ENCODE measurements at places on chromosomes 12 and 14.
A peak's percentile ranks its signal among the peaks of the same experiment; 100 is the strongest.

DNA sequence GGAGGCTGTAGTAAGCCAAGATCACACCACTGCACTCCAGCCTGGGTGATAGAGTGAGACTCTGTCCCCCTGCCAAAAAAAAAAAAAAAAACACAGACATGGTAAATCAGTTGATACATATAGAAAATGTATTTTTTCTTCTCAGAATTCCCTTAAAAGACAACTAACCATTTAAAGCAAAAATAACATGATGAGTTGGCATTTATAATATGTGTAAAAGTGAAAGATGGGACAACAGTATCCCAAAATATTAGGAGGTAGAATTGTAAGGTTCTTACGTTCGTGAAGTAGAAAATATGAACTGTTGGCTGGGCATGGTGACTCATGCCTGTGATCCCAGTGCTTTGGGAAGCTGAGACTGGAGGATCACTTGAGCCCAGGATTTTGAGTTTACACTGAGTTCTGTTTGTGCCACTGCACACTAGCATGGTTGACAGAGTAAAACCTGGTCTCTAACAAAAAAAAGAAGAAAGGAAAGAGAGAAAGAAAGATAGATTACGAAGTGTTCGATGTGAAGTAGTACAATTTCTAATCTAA lies 296.7 kb downstream of the FBXL14 start:
- DNase-seq, result no peak

DNA sequence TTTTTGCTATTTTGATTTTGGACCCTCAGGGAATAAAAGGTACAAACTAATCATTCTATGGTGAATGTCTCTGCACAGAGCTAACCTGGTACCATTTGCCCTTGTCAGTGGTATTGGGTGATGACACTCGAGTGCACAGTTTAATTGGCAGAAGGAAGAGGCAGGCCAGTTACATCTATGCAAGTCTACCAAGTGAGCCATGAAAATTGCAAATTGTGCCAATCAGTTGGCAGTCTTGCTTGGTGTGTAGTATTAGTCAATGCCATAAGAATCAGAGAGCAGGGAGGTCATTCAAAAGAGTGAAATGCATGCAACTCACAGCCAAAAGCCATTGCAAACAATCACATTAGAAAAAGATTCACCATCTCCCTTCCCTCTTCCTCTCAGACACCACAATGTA lies 479.6 kb downstream of the ADAMTS20 start:
- no peak for DNase-seq

DNA sequence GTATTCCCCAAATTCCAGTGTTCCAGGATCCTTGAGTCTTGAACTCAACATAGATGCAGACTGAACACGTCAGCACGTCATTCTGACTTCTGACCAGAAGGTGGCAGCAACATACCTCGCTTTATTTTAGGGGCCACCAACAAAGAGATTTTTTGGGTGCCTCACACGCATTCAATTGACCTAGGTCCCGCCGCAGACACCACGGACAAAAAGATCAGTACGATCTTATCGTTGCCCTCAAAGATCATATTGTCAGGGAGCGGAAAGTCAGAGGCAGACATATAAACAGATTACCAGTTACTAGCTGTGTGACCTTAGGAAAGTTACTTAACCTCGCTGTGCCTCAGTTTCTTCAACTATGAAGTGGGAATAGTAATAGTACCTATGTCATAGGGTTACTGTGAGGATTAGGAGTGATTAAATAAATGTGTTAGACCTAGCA lies 6.5 kb upstream of the PRPH start:
- DNase-seq, result peak; percentile 76

- no peak for DNase-seq
These were observed 192.5 kb downstream of the KTN1 start for GRCh38 chr14:55772486-55772885.

DNA sequence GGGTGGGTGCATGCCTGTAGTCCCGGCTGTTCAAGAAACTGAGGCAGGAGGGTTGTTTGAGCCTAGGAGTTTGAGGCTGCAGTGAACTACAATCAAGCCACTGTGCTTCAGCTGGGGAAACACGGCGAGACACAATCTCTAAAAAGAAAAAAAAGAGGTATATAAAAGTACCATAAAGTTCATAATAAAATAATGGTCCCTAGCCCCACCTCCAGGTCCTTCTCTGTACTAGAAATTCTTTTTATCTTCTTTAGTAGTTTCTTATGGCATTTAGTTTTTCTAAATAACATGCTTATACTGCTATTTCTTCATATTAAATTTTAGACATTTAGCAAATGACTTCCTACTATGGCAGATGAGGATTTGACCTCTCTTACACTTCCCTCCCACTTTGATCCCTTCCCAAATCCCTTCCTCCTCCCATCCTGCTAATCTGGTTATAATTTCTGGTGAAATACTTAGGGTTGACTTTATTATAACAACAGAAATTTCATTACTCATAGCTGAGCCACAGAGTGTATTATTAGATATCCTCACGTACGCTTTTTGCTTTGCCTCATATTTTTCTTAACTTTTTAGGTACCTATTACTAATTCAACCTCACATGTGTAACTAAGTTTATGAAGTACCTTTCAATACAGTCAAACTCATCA lies 94.7 kb downstream of the SLC41A2 start:
- no peak for DNase-seq

GRCh38 chr12:121580959-121581685 lies at the start of gene KDM2B:
KDM2B (minus strand) TSS chr12:121581023; CDS start chr12:121580911, 112 bp downstream.
- peak; percentile 34 for DNase-seq

DNA sequence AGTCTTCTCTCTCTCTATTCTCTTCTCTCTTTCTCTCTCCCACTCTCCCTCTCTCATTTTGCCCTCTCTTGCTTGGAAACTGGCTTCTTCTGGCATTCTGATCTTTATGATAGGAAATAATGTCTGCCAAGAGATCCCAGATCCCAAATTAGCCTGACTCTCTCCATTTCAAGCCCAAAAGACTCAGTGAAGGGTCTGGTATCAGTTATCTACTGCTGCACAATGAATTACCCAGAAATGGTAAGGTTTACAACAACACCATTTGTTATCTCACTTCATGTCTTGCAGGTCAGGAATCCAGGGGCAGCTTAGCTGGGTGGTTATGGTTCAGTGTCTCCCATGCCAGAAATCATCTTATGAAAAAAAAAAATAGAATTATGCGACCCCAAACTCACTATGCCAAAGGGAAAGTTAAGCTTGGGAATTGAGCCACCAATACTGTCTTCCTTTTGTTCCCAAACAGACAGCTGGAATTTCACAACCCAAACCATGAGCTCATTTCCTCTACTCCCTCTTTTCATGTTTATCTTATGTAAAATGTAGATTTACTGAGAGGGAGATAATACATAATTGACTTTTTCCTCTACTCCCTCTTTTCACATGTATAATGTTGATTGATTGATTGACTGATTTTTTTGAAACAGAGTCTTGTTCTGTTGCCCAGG lies 67.8 kb upstream of the FICD start:
- no peak for DNase-seq

GRCh38 chr12:86723326-86723725 lies 467.1 kb upstream of the MGAT4C start:
- DNase-seq, result no peak

GRCh38 chr14:90276646-90277367 lies 20.5 kb downstream of the PSMC1 start:
- no peak for DNase-seq

Data from stimulated activated CD4-positive, alpha-beta T cell treated with anti-CD3 and anti-CD28 coated beads, Interleukin-2, amount 100 ng/mL, for 24 hours (primary cell).